ENCODE measurements at places on chromosomes 5 and 9. TPM values are rescaled to one million over a fixed set of nuclear protein-coding genes. Genes with fewer than 3 reads are reported as not detected.

Gene BTNL9
- total RNA-seq = 0.88 TPM

Gene CSF1R
- 0.17 TPM for total RNA-seq

Gene CBY3
- total RNA-seq = not detected

Gene DIPK1B
- total RNA-seq = 10.1 TPM

Gene STPG3
- not detected for total RNA-seq

Gene FAM169A
- 6.2 TPM for total RNA-seq
